Stimulated activated CD4-positive, alpha-beta T cell treated with anti-CD3 and anti-CD28 coated beads, Interleukin-2, amount 100 ng/mL, for 4 hours (primary cell): ENCODE measurements at places on chromosomes 5 and 9.

GRCh38 chr5:124935065-124935464 is 188.6 kb upstream of the ZNF608 start:
- DNase-seq: no peak

DNA sequence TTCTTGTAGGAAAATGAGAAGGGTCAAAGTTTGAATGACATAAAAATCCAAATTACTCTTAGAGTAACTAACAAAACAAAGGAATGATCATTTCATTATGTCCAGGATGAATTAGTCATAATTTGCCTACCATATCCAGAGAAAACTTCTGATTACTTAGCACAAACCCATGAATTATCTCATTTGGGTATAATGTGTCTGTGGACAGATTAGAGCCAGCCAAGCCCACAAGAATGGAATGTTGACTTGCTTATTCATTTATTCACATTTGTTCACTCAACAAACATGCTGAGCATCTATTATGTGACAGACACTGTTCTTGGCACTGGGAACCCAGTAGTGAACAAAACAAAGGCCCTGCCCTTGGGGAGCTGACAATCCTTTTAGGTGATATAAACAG is 87.4 kb downstream of the APBA1 start:
- DNase-seq: no peak

GRCh38 chr5:63101870-63102269 is 523.3 kb downstream of the LRRC70 start:
- no peak for DNase-seq

GRCh38 chr9:130023144-130023787 is 19.7 kb downstream of the FNBP1 start:
- no peak for DNase-seq

DNA sequence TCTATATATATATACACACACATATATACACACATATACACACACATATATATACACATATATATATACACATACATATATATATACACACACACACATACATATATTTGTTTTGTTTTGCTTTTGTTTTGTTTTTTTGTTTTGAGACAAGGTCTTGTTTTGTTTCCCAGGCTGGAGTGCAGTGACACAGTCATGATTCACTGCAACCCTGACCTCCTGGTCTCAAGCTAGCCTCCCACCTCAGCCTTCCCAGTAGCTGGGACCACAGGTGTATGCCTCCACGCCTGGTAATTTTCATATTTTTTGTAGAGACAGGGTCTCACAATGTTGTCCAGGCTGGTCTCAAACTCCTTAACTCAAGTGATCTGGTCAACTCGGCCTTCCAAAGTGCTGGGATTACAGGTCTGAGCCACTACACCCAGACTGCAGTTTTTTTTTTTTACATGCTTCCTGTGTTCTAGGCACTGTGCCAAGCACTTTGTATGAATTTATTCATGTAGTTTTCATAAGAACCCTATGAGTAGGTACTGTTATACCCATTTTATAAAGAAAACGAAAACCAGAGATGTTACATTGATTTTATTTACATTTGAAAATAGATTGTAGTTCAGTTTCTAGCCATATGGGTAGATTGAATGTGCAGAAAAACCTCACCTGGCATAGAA is 120.7 kb downstream of the PBX3 start:
- no peak for DNase-seq

GRCh38 chr9:3161912-3162311 is 318.0 kb upstream of the PUM3 start:
- DNase-seq: no peak

DNA sequence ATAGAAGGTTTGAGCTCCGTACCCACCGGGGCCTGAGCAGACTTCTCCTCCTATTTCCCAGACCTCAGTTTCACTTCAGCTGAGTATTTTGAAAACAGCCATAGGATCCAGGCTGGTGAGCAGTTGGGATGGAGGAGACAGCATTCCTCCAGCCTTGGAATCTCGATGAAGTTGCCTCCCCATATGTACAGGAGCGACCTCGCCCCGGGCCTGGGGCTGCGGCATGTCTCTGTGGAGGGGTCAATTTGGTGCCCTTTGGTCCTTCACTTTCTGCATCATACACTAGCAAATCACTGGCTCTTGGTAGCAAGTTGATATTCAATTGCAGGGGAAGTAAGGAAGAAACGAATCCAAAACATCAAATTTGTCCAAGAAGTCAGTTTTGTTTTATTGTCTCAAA is 402.0 kb upstream of the IRX4 start:
- DNase-seq: no peak

- DNase-seq: no peak
These were observed 18.1 kb upstream of the NEUROG1 start for GRCh38 chr5:135553688-135554462.

DNA sequence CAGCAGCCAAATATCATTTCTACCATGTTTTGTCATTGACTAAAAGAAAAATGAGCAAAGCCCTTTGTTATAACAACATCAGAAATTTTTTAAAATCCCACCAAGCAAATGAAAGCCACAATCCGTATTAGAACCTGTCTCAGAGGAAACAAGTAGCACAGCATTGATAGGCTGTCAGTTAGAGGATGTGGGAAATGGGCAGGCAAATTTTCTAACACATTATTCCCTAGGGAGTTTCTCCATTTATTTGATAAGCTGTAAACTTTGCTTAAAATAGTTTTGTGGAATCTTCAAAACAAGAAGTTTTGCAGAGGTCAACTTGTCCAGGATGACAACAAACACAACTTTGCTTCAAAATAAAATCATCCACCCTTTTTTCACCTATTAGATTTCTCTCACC is 53.6 kb upstream of the APC start:
- no peak for DNase-seq

- DNase-seq: no peak
These were observed 34.8 kb upstream of the IL31RA start for GRCh38 chr5:55816342-55816741.

GRCh38 chr5:176427971-176428370 is 11.6 kb upstream of the CLTB start:
- no peak for DNase-seq

DNA sequence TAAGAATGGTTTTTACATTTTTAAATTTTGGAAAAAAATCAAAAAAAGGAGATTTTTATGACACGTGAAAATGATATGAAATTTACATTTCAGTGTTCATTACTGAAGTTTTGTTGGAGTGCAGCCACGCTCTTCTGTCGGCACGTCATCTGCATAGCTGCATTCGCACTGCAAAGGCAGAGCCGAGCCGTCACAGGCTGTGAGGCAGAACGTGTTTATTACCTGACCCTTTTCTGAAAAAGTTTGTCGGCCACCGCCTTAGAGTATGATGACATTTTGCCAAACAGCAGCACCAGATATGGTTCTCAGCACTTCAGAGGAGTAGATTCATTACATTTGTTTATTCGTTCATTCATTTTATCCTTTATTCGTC is 24.1 kb downstream of the HRH2 start:
- no peak for DNase-seq

DNA sequence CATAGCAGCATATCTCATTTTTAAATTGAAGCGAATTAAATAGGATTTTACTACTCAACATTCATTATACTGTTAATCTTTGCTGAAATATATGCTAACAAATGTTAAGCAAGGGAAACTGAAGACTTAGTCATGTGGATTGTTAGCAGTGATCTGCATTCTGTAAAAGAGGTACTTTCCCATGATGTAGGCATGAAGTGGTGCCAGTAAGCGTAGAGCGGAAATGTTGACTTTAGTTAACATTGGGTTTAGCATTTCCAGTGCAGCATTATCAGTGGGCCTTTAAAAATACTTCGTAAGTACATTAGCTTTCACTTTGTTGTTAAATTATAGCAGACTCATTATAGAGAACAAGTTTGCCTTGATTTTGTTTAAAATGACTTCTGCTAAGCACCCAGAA is 130.3 kb downstream of the CDC42SE2 start:
- DNase-seq: peak; percentile 51

DNA sequence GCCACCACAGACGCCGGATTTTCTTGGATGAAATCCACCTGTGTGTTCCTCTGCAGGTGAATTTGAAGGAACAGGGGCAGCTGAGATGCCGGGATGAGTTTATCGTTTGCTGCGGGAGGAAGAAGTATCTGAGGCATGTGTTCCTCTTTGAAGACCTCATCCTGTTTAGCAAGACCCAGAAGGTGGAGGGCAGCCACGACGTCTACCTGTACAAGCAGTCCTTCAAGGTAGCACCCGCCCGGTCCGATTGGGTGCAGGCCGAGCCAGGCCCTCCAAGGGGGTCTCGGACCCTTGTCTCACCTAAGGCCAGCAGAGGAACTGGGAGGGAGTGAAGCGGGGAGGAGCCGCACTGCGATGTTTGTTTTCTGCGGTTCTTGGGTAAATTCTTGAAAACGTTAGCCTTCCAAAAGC is 18.4 kb upstream of the LRRC14B start:
- no peak for DNase-seq

DNA sequence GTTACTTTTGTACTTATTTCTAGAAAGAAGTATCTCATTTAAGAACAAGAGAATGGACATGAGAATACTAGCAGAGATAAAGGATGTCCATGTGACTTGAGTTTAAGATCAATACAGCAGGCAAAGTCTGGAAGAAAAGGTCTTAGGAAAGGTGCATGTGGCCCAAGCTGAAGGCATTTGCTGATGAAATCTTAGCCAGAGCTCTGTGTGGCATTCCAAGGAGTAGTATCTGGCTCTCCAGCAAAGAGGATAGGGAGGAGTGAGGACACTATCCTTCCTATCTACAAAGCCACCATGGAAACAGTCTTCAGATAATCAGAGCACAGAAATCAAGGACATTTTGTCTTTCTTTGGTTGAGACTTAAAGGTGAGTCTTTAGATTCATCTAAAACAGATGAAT is 244.1 kb upstream of the RGMB start:
- no peak for DNase-seq

GRCh38 chr5:112663146-112663545 is 74.5 kb upstream of the APC start:
- no peak for DNase-seq

GRCh38 chr9:19947996-19948395 is 159.2 kb upstream of the SLC24A2 start:
- DNase-seq: no peak

DNA sequence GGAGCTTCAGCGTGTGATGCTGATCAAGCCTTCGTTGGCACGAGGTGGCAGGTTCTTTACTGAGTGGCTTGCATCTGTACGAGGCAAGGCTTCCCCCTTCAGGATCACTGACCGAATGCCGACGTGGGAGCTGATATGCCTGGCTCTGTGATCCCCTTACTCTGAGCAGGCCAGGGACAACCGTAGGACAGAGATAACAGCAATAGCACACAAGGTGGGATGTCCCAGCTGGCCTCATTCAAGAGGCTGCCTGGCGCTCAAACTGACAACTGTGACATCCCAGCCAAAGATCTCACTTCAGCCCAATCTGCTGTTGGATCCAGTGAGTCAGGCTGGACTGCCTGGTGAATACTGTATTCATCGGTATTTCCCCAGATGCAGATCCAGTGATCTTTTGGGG is 199.4 kb upstream of the PANK3 start:
- DNase-seq: no peak

GRCh38 chr5:102528600-102528999 is 29.8 kb upstream of the SLCO6A1 start:
- DNase-seq: no peak

- no peak for DNase-seq
These were observed 75.1 kb upstream of the ATG10 start for GRCh38 chr5:81896764-81897163.

DNA sequence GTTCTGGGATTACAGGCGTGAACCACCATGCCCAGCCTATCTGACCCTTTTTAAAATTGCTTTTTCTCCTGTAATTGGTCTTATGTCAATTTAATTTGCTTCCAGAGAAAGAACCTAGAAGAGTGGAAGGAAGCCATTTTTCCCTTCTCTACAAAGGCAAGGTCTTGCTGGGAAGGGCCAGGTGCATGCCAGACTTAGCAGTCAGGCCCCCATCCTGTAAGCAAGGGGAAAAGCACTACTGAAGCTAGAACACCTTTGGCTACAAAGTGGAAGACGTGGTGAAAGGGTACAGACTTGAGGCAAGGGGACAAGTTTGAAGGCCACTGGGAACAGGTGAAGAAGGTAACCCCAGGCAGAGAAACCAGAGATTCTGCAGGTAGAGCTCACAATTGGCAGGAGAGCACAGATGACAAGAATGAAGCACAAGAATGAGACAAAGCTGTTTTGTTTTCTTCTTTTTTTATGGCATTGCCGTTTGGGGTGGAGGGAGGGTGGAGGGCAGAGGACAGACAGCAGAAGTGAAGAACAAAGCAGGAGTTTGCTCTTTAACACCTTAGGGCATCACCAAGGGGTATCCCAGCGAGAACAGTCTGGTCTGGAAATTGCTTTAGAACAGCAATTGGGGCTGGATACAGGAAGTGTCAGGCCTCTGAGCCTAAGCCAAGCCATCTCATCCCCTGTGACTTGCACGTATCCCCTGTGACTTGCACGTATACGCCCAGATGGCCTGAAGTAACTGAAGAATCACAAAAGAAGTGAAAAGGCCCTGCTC is 72.9 kb downstream of the SERINC5 start:
- no peak for DNase-seq

GRCh38 chr5:135251093-135251492 is 147.9 kb downstream of the MACROH2A1 start:
- no peak for DNase-seq

- no peak for DNase-seq
These were observed 82.3 kb downstream of the SLC38A9 start for GRCh38 chr5:55629815-55630214.

- no peak for DNase-seq
These were observed 41.3 kb downstream of the PTPN3 start for GRCh38 chr9:109456811-109457210.

DNA sequence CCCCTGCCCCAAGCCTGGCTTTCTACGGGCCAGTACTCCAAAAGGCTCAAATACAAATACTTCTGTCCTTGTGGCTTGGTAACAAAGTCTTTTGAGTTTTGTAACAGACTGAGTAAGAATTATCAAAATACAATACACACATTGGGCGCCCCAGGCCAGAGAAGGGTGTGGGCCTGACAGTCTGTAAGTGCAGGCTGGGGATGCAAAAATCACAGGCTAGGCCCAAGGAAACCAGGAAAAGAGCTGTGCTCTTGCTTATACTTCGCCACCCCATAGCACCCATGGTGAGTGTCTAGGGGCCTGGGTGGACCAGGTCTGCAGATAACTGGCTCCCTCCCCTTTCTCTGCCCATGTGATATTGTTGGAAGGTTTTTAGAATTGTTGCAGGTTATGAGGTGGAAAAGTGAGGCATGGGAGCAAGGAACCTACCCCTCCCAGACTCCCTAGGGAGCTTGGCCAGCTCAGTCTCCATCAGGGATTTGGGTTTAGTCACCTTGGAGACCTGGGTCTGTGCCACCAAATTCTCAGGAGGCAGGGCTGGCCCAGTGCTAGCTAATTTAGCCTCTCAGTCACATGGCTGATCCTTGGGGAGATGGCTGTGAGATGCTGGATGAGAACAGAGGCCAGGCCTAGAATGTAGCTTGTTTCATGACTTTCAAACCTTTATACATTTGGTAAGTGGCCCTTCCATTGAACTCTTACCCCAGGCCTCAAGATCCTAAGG is 72.9 kb downstream of the TARS1 start:
- no peak for DNase-seq

- DNase-seq: no peak
These were observed 35.9 kb downstream of the TTLL11 start for GRCh38 chr9:122057211-122057610.

- no peak for DNase-seq
These were observed 40.1 kb upstream of the SUB1 start for GRCh38 chr5:32545102-32545800.

- DNase-seq: no peak
These were observed 4.9 kb upstream of the CARD9 start for GRCh38 chr9:136378170-136379002.
